ENCODE measurements at places on chromosomes 3 and 15. TPM values are rescaled to one million over a fixed set of nuclear protein-coding genes. Genes with fewer than 3 reads are reported as not detected.

RTP3 gene
- total RNA-seq, result not detected

RBP2 gene
- total RNA-seq, result 1.4 TPM

PCOLCE2 gene
- total RNA-seq, result 1.9 TPM

NUP210 gene
- 7.5 TPM for total RNA-seq

TGFBR2 gene
- total RNA-seq, result 32.4 TPM

ADAMTS9 gene
- total RNA-seq, result 4.4 TPM

FAIM gene
- 7.0 TPM for total RNA-seq

RAB27A gene
- 69.6 TPM for total RNA-seq

CPNE4 gene
- total RNA-seq, result 0.16 TPM

MST1 gene
- total RNA-seq, result 49.9 TPM

ALDH1L1 gene
- 15.3 TPM for total RNA-seq
